Activated T-cell treated with anti-CD3 and anti-CD28 coated beads, Interleukin-2, amount 50 U/mL, for 4 hours (primary cell): ENCODE measurements at places on chromosomes 3 and 15. TPM values are rescaled to one million over a fixed set of nuclear protein-coding genes. Genes with fewer than 3 reads are reported as not detected.

Gene MUC13
- total RNA-seq: 0.10 TPM

- no peak for DNase-seq
Measured at GRCh38 chr3:20442846-20443245, 256.8 kb upstream of the SGO1 start.

- DNase-seq: no peak
Measured at GRCh38 chr15:35925275-35926006, 379.5 kb upstream of the DPH6 start.

GRCh38 chr15:62455441-62455921 is 290.4 kb upstream of the C2CD4B start:
- DNase-seq: no peak

DNA sequence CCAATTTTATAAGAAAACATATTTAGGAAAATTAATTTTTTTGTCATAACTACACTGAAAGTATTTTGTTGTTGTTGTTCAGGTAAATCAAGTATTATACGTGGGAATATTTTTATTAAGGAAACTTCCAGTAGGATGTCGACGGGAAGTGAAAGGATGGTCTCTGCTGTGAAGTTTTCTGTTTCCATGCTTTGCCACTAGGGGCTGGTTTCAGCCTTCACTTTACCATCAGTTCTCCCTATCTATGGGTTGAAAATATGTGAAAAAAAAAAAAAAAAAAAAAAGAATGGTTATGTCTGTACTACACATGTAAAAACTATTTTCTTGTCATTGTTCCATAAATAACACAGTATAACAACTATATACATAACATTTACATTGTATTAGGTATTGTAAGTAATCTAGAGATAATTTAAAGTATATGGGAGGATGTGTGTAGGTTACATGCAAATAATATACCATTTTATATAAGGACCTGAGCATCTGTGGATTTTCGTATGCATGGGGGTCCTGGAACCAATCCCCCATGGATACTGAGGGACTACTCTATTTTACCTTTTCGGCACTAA is 136.7 kb downstream of the SMAD6 start:
- DNase-seq: no peak

GRCh38 chr15:52281085-52282035 is 14.2 kb downstream of the MYO5C start:
- no peak for DNase-seq

GRCh38 chr3:32403663-32404062 is 12.0 kb downstream of the CMTM7 start:
- no peak for DNase-seq

Gene GUCA1C
- not detected for total RNA-seq

DNA sequence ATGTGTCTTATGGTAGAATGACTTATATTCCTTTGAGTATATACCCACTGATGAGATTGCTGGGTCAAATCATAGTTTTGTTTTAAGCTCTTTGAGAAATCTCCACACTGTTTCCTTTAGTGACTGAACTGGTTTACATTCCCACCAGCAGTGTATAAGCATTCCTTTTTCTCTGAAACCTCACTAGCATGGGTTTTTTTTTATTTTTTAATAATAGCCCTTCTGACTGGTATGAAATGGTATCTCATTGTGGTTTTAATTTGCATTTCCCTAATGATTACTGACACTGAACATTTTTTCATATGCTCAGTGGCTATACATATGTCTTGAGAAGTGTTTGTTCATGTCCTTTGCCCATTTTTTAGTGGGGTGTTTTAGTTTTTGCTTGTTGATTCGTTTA is 494.3 kb downstream of the SQOR start:
- no peak for DNase-seq

DNA sequence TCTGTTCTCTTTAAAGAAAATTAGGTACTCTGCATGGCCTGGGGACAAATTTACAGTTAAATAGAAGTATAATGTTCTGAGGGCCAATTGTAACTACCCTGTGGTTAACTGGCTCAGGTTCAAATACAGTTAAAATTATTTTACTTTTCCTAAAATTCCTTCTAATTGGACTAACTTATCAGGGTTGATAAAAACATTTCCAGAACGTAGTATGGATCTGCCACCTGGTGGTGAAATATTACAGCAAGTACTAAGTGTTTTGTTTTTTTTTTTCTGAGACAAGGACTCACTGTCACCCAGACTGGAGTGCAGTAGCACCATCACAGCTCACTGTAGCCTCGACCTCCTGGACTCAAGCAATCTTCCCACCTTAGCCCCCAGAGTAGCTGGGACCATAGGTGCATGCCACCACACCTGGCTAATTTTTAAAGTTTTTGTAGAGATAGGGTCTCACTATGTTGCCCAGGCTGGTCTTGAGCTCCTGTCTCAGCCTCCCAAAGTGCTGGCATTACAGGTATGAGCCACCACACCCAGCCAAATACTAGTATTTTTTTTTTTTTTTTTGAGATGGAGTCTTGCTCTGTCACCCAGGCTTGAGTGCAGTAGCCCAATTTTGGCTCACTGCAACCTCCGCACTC is 29.2 kb downstream of the NEO1 start:
- no peak for DNase-seq
